ENCODE measurements at places on chromosomes 3 and 15.

DNA sequence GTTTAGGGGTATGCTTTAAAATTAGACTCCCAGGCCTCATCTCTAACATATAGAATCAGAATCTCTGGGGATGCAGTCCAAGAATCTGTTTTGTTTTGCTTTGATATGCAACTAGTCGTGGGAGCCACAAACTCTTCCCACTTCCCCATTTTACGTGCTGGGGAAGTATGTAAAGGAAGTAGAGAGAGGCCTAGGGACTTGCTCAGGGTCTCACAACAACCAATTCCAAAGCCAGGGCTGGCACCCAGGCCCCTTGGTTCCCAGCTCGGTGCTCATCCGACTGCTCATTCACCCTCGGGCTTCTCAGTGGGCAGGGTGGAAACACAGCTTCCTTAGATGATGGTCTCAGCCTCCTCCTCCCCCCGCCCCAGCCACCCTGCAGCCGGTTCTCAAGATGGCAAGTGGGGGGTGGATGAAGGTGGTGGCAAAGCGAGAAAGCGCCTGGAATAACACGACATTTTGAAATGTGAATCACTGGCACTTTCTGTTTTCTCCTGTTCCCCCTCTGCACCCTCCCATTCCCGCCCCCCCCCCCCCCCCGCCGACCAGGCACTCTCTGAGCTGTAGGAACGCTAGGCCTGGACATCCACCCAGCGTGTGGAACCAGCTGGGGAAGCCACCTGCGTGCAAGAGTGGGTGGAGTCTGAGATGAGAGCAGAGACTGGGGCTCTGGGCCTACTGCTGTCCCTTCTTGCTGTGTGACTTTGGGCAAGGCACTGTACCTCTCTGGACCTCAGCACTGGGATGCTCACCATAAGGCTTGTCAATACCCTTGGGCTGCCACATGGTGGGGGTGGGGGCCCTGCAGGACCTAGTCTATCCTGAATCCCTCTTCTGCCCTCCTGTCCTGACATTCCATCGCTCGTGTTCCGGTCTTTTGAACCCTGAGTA lies 214.5 kb downstream of the RPLP1 start:
- peak; percentile 42 for DNase-seq

GRCh38 chr15:87981969-87982368 lies 274.6 kb downstream of the NTRK3 start:
- DNase-seq, result no peak

GRCh38 chr15:63072023-63072650 lies 29.6 kb downstream of the TPM1 start:
- DNase-seq, result no peak

- no peak for DNase-seq
Observed at GRCh38 chr3:88410259-88410658, 260.5 kb downstream of the C3orf38 start.

GRCh38 chr3:176247191-176247590 lies 950.1 kb downstream of the TBL1XR1 start:
- DNase-seq, result no peak

GRCh38 chr3:186417791-186418190 lies 55.8 kb upstream of the DGKG start:
- DNase-seq, result no peak

- DNase-seq, result no peak
Observed at GRCh38 chr15:72785432-72785831, 1.9 kb upstream of the ADPGK start.

DNA sequence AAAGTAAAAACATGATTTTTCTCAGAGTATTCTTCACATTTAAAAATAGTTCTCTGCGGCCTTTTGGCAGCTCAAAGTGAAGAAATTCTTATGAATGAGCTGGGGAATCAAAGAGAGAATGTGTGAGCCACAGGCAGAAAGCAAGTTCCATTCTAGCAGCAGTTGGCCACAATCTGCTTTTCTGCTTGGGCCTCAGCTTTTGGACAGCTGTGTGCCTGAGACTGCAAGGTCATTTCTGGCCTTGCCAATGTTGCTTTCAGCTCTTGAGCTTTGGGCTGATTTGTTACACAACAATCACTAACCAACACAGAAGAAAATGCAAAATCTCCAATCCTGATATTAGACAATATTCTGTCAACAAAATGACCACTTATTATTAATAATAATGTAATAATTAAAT lies 14.4 kb upstream of the TM4SF4 start:
- DNase-seq, result no peak

DNA sequence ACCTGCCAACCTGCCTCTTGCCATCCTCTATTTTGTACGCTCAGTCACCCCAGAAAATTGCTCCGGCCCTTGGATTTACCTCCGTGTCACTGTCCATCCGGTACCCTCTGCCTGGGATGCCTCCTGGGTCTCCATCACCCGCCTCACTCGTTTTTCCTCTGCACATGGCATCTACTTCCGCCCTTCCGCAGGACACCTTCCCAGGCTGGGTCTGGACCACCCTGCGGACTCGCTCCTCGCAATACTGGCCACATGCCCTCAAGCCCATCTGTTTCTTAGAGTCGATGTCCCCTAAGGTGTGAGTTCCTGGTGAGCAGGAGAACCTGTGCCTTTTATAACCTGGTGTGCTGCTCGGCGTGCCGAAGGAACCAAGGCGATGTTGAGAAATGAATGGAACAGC lies 58.5 kb downstream of the APBA2 start:
- no peak for DNase-seq

DNA sequence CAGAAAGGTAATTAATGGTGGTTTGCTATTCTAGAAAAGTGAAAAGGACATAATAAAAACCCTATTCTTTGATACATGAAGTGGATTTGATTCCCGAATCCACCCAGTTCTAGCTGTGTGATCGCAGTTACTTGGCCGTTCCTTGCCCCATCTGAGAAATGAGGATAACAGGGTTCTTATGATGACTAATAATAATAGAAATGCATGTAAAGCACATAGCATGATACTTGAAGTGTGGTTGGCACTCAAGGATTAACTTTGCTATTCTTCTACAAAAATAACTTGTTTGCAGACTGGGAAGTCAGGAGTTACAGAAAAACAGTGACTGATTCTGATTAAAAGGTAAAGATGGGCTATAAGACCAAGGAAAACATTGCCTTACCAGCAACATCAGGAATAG lies 26.8 kb downstream of the PARL start:
- DNase-seq, result no peak

DNA sequence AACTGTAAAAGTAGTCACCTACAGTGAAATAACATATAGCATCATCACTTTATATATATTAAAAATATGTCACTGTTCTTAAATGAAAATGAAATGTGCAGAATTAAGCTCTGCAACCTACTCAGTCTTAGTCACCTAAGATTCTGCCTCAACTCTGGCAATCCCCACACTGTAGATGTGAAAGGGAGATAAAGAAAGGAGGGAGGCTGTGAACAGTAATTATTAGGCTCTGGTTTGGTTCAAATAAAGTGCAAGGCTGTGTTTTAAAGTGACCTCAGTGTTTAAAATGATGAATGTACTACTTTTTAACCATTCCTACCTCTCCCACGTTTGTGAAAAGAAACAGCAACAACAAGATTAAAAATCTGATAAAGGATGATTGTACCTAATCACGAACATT lies 72.2 kb downstream of the ATP8B4 start:
- no peak for DNase-seq

DNA sequence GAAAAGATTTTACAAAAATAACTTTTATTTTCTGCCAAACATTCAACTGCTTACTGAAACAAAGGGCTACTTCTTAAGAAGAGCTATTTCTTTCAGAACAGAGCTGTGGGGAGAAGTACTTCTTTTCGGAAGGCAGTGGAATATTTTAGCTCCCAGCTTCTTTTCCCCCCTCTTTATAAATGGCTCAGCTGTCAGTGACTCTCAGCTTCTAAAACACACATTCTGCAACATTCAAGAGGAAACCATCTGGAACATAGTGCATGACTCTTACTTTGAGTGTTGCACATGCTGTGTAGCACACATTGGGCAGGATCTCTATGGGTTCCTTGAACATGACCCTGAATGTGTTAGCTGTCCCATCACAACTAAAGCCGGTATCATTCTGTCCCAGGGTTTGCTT lies 7.0 kb upstream of the C15orf40 start:
- DNase-seq, result no peak

GRCh38 chr3:152466784-152467183 lies 198.1 kb downstream of the MBNL1 start:
- no peak for DNase-seq

DNA sequence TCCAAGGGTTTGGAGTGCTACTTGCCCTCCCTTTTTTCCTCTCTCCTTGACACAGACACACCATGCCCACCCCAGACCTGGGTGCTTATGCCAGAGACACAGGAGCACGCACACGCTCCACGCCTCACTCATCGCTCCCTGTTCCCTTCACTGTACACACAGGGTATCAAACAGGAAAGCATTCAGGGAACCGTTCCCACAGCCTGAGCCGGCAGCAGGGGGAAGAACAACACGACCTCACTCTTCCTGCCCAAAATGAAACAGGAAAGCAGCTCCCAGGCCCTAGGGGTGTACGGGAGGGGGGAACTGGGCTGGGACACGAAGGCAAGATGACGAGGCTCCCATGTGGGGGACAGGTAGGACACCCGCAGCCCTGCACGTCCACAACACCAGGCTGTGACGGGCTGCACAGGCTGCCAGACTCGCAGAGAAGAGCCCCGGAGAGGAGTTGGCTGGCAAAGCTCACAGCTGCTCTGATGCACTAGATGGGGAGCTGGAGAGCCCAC lies 11.2 kb downstream of the DLL4 start:
- DNase-seq, result no peak

- DNase-seq, result no peak
Observed at GRCh38 chr3:43288850-43289249, 2.5 kb downstream of the SNRK start.

DNA sequence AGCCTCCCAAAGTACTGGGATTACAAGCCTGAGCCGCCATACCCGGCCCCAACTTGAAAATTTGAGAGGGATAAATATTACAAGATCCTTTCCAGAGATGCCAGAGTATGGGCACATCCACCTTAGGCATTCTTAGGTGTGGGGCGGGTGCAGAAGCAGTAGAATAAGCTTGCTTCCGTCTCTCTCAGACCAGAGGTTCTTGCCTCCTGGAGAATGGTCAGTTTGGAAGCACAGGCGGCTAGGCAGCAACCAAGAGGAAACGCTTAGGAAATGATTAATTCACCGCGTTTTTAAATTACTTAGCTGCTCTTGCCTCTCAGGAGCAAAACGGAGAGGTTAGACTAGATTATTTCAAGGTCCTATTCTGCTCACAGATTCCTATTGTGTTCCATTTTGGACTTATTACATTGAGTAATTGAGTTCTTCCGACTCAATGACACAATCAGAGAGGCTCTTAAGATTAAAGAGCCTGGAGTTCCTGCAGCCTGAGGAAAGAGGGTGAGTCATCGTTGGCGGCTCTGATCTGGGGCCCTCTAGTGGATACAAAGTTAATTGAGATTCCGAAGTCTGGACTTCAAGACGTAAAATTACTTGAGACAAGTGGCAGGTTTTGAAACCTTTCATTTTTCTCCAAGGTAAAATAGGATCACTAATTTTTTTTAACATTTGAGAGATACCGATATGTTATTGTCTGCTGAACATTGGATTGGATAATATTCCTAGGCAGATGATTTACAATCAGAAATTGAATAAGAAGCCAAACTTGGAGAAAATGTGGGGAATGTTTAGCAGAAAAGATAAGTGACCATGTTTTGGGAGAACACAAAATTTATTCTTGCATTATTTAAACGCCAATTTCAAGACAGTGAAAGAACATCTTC lies 5.8 kb upstream of the TOPAZ1 start:
- DNase-seq, result peak; percentile 20

DNA sequence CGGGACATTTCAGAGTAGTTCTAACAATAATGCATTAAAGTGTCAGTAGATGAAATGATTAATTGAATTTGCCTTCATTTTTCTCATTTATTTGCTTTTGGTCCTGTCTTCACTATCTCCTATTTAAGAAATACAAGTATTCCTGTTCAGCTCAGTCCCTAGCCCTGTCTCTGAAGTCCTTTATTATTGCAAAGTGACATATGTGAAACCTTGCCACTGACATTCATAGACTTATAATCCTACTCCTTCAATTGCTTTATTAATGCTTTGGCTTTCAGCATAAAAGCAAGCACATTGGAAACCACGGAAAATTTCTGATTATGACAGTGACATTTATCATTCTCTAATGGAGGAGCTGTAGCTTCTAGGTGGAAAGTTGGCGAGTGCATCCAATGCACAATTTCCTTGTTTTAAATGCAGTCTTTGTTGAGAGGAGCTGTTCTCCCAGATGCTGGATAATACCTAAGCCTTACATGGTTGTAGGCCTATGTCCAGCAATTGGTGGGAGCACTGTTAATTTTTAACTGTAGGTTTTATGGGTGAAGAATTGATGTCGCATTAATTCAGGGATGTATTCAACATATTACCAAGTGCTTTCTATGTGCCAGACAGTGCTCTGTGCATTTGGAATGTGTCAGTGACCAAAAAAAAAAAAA lies 337.8 kb downstream of the FEZF2 start:
- DNase-seq, result no peak

DNA sequence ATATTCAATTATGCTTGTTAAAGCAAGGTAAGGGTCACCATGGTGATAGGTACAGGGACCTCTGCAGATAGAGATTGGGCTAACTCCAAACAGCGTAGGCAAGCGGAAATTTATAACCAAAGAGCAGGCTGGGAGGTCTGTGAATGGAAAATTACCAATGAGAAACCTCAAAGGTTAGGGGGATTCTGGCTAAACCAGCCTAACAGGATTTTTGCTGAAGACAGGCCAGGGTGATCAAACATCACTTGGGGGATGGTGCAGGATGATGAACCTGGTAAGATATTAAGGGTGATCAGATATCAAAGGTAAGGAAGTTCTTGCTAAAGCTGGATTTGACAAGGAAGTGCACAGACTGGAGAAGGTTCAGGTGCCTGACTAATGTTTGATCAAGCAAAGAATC lies 35.3 kb upstream of the SNRPN start:
- DNase-seq, result no peak

- DNase-seq, result no peak
Observed at GRCh38 chr15:92083190-92083589, 229.7 kb downstream of the SLCO3A1 start.

DNA sequence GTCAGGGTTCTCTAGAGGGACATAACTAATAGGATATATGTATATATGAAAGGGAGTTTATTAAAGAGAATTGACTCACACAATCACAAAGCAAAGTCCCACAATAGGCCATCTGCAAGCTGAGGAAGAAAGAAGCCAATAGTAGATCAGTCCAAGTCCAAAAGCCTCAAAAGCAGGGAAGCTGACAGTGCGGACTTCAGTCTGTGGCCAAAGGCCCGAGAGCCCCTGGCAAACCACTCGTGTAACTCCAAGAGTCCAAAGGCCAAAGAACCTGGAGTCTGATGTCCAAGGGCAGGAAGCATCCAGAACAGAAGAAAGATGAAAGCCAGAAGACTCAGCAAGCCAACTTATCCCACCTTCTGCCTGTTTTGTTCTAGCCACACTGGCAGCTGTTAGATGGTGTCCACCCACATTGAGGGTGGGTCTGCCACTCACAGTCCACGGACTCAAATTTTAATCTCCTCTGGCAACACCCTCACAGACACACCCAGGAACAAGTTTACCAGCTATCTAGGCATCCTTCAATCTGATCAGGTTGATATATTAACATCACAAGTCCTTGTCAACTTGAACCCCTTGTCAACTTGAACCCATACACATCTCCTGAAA lies 54.2 kb upstream of the ACAD9 start:
- no peak for DNase-seq

Measured in NCI-H1417 (cell line).